ENCODE measurements at places on chromosomes 6 and 20.

- no peak for DNase-seq
Measured at GRCh38 chr6:122059918-122060317, 339.5 kb upstream of the HSF2 start.

- DNase-seq: no peak
Measured at GRCh38 chr6:151385177-151385576, 6.2 kb downstream of the ZBTB2 start.

DNA sequence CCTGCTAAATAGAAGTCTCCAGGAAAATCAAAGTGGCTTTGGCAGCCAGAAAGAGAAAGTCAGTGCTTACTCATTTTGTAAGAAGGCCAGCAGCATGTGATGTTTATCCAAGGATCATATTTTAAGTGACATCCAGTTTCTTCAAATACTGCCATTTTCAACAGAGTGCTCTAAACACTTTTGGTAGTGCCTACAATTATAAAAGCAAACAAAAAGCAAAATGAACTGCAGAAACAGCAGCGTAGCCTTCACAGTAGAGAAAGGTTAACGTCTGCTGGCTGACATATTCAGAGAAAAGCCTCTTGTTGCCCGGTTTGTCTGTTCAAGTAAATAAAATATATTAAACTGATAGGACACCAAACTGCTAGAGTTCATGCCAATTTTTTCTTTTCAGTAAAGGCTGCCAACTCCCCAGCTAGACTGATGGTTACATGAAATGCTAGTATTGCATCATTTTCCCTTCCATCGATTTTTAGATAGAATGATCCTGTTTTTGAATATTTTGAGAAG lies 705.7 kb upstream of the SLC35B3 start:
- no peak for DNase-seq

- DNase-seq: peak; percentile 41
Measured at GRCh38 chr6:85923013-85923430, 280.3 kb upstream of the SYNCRIP start.

DNA sequence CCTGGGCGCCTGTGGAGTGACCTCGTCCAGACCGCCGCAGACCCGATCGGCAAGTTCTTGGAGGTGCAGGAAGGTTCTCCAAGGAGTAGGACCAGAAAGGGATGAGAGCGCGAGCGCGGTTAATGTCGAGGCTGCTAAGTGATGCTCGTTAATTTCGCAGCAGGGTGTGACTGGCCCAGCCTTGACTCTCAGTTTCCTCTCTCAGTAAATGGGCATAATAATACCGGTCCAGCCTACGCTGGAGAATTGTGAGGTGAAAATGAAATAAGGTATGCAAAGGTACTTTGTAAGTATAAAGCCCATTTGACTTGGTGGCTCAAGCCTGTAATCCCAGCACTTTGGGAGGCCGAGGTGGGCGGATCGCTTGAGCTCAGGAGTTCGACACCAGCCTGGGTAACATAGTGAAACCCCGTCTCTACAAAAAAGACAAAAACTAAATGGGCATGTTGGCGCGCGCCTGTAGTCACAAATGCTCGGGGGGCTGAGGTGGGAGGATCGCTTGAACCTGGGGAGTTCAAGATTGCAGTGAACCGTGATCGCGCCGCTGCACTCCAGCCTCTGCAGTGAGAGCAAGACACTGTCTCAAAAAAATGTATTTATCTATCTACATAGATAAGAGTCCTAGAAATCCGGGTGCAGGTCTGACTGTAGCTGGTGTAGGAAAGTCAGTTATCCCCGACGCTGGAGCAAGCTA lies 634 bp upstream of the BTBD9 start:
- DNase-seq: peak; percentile 55

GRCh38 chr6:42644211-42644610 lies 78.2 kb downstream of the PRPH2 start:
- no peak for DNase-seq

GRCh38 chr6:35077713-35078105 lies 63.4 kb downstream of the TCP11 start:
- no peak for DNase-seq

DNA sequence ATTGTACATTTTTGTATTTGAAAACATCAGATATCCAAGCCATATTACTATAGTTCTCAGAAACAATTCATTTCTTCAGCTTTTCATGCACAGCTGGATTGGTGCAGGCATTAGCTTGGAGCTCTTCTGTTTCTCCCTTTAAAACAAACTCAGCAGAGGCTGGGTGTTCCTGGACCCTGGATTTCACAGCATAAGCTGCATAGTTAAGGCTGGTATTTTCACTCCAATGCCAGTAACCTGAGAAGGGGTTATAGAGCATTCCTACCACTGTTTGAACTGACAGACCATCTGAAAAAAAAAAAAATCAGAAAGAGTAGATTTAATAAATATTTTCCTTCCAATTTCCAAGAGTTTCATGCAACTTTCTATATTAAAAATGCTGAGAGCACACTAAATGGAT lies 20.1 kb upstream of the FAXC start:
- no peak for DNase-seq

GRCh38 chr6:916131-916530 lies 223.2 kb upstream of the EXOC2 start:
- no peak for DNase-seq

DNA sequence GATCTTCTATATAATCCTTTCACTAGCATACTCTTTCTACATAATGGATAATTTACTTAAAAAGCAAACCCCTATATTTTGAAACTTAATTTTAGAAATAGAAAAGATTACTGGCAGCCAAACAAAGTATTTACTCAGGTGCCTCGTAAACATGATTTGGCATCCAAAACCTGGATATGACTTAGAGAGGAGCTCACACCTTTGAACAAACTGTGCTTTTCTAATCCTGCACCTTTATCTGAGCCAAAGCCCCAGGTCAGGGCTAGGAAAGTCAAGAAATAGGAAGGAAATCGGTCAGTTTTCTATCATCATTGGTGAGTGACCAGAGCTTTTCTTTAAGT lies 170.9 kb downstream of the PHF3 start:
- DNase-seq: no peak

DNA sequence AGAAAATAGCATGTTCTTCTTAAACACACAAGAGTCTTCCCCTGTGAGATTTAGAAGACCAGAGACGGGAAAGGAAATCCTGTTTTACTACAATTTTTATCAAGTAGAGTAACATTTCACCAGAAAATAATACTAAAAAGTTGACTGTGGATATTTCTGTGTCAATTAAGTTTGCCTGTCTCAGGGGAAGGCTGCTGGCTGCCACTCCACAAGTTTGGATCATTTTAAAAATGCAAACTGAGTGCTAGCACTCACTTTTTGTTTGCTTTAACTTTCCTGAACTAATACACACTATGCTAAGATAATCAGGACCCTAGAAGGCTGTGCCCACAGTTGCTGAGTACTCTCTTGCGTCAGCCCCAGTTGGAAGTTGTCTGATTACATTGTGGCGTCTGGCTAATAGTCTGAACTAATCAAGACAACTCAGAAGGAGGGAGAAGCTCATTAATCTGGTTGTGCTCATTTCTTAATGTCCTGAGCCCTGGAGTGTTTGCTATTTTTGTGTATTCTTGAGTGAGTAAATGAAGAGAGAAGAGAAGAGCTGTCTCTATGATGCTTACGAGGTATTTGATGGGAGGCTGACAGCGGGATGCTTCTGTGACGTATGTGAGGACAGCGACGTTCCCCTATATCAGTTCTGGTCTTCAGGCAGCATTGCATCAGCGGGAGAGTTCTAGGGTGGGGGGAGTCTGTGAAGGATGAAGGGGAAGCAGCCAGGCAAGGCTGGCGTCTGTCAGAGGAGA lies 664.2 kb downstream of the QKI start:
- DNase-seq: no peak

- no peak for DNase-seq
Measured at GRCh38 chr6:47592131-47592840, 106.1 kb upstream of the ADGRF4 start.

DNA sequence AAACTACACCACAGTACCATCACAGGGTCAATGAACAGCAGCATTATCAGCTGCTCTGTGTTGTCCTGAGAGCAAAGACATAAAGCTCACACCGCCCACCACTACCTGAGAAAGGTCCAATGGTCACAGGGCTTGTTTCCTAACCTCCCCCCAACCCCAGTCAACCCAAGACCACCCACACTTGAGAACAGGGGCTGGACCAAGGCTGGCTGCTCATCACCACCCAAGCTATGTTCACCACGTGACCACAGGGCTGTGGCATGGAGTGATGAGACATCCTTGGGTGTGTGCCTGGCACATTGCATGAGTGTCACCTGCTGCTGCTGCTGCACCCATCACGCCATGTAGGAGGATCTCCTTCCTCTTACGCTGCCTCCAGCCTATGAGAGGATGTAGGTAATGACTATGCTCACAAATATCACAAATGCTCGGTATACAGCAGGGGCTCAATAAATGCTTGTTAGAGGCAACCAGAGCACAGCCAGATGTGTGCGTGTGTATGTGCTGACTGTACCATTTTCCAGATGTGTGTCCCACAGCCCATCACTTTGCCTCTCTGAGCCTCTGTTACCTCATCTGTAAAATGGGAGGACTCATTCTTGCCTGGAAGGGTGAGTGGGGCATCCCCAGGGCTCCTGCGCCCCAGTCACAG lies 23.3 kb upstream of the SIRPA start:
- no peak for DNase-seq

DNA sequence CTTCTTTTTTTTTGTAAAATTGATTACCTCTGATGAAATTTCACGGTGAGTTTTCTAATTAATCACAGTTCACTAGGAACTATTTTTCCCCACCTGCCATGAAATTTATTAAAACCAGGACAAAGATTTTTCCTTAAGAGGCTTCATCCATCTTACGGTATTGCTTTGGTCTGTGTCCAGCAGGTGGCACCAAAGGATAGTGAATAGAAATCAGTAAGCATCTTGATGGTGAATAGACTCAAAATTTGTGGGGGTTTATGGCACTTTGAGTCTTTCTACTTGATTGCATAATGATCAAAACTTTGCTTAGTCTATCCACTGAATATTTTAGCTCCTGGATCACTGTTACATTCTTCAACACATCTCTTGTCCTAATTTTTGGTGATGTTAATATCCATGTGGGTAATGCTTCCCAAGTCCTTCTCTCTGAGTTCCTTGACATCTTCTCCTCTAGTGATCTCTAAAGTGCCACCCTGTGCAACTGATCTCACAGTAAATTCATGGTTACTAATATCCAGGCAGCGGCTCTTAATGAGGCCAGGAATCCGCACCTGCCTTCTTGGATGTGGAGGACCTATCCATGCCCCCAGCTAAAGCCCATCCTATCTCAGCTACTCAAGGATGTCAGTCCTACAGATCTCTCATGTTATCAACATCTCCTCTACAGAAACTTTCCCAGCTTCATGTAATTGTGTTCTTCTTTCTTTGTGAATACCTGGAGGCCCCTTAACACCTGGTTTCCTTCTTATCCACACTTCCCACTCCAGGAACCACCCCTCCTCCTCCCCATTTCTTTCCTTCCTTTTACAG lies 54.5 kb downstream of the STMND1 start:
- DNase-seq: peak; percentile 64

- DNase-seq: no peak
Measured at GRCh38 chr6:116016846-116017545, 43.7 kb downstream of the FRK start.

DNA sequence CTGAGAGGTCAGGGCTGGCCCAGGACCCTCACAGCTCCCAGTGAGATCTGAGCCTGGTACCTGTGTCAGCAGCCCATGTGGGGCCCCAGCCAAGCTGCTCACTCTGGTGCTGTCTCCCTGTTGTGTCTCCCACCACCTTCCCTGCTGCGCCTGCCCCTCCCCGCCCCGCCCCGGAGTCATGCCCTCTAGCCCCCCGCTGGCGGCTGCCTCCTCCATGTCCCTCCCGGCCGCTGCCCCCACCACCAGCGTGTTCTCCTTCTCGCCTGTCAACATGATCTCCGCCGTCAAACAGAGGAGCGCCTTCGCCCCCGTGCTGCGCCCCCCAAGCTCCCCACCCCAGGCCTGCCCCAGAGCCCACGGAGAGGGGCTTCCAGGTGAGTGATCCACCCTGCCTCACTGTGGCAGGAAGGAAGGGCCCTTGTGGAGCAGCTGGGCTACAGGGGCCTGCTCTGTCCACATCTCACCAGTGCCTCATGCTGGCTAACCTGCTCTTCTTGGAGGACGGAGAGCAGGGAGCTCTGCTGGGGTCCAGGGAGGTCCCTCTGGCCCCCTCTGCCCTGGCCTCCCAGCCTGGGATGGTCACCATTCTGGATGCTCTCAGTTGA lies 44.9 kb downstream of the CPXM1 start:
- DNase-seq: no peak

DNA sequence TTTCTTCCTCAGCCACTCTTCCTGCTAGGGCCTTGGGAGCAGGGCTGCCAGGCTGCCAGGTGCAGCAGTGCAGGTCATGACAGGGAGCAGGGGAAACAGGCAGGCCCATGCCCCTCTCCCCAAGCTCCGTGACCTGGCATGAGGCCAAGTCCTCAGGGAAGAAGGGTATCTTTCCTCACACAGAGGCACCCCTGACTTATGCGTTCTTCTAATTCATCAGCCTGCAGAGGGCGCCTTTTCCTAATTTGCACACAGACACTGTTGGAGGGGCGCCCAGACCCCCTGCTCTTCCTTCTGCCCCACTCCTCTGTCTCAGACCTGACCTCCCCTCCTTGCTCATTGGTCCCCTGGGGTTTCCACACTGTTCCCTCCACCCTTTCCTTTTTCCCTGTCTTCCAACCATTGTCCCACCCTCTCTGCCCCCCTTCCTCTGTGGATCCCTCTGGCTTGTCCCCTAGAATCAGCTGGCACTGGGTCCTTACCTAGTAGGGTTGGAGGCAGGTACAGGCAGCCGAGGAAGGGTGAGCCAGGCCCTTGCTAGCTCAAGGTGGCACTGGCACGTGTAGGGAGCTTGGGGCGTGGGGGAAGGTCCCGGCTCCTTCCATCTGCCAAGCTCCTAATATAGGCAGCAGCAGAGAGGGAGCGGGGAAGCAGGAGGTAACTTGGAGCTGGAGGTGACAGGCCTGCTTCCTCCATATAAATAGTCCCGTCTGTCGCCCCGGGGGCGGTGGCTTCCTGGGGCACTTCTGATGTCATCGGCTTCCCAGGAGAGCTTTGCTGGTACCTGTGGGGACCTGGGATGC lies 154.9 kb upstream of the MLN start:
- no peak for DNase-seq

DNA sequence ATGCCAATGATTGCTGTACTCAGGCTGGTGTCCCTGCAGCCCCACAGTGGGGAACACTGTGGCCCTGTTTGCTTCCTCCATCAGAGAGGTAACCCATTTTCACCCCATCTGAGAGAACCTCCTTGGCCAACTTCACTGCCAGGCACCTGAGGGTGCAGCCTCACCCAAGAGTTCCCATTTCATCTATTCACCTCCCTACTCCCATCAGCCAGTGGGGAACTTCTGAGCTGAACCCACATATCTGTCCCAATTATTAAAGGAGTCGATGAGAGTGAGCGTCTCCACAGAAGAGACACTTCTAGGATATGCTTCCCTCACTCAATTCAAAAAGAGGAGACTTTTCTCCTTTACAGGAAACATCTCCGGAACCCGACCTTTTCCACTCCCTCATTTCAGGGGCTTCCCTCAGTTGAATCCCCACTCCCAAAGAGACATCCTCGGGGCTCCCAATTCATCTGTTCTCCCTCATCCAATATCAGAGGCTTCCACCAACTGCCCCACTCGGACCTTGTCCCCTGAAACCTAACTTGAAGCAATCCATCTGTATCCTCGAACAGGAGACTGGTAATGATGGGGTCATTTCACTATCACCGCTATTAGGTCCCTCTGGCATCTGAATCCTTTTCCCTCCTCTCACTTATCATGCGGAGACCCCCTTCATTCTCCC lies 988 bp downstream of the UBE2V1 start:
- DNase-seq: no peak

Data from left renal cortex interstitium (tissue), 4 donors.